NCI-H1105 (cell line): ENCODE measurements at places on chromosomes 3 and 15.

DNA sequence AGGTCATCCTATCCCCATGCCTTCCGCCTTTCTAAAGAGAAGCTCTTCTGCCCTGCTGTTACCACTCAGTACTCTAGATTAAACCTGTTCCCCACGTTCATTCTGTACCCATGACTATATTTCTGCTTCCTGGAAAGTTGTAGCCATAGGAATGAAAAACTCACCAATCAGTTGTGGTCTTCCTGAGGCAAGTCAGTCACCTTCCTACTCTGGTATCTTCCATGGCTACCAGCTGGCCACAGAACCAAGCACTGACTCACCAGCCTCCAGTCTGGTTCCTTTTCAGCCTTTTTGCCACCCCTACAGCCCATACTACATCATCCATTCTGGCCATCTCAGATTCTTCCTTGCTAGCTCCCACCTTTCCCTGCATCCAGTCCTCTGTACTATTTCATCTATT, 46.4 kb downstream of the TMEM44 start:
- DNase-seq = no peak

- DNase-seq = no peak
These were observed 911.6 kb upstream of the ARPP21 start for GRCh38 chr3:34727700-34728099.

DNA sequence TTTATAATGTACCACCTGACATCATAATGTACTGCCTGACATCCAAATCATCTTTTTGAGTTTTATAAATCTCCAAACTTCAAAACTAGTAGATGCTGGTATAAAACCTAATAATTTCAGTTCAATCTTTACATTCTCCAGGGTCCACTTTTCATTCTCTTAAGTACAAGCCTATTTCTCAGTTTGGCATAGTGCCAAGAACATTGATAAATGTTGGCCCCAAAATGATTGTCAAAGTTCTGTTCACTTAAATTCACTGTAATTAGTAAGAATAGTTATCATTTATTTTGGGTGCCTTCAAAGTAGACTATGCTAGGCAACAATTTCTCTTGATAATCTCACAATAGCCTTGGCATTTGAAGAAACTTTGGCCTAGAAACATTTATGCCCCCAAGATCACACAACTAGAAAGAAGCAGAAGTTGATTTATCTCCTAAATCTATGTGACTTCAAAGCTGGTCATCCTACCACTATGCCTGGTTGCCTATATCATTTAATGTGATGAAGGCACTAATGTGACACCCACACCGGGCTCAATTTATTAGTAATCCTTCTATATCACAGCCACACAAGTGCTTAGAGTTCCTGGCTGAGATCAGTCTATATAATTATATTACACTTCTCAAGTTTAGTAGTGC, 101.7 kb downstream of the ZNF609 start:
- DNase-seq = no peak

DNA sequence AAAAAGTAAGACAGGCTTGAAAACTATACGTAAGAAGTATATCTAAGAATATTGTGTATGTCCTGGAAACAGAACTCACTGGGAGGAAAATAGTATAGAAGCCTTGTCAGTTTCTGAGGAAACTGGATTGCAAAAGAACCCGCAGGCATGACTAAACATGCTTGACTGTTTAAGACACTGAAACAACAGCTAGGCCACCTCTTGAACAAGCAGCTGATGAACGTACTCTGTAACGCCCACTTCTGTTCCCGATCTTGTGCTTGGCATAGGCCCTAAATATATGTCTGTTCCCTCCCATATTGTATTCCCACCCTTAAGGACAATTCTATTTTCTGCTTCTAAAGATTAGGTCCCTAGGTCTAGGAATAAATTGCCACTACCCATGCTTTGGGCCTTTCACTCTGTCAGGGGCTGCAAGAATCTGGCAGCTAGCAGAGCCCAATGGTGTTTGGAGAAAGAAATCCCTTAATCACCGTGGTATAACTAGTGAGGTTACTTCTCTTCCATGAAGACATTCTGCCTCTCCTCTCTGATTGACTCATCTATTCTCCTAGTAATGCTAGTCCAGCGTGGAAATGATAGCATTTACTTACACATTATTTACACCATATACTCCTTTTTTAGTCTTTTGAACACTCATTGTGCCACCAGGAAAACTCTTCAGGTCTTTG, 46.2 kb downstream of the CD200 start:
- DNase-seq = no peak

DNA sequence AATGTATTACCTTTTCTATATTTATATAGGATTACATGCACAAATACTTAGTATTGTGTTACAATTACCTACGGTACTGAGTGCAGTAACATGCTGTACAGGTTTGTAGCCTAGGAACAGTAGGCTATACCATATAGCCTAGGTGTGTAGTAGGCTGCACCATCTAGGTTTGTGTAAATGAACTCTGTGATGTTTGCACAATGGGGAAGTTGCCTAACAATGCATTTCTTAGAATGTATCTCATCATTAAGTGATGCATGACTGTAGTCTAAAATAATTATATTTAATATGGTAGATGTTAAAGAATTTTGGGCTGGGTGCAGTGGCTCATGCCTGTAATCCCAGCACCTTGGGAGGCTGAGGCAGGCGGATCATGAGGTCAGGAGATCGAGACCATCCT, 281.0 kb downstream of the KLF13 start:
- DNase-seq = no peak

DNA sequence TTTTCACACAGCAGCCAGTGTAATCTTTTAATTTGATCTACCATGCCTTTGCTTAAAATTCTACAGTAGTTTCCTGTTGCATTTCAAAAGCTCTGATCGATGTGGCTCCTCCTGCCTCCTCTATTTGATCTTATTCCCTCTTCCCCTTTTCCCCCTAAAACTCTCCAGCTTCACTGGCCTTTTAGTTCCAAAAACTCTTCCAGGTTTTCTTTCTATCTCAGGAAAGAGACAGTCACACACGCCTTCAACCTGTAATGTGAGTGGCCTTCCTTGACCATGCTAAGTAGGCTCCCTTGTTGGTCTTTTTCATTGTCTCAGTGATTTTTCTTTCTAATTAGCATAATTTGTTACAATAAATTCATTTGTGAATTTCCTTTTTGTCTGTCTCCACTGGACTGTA, 985 bp downstream of the TEX9 start:
- no peak for DNase-seq

DNA sequence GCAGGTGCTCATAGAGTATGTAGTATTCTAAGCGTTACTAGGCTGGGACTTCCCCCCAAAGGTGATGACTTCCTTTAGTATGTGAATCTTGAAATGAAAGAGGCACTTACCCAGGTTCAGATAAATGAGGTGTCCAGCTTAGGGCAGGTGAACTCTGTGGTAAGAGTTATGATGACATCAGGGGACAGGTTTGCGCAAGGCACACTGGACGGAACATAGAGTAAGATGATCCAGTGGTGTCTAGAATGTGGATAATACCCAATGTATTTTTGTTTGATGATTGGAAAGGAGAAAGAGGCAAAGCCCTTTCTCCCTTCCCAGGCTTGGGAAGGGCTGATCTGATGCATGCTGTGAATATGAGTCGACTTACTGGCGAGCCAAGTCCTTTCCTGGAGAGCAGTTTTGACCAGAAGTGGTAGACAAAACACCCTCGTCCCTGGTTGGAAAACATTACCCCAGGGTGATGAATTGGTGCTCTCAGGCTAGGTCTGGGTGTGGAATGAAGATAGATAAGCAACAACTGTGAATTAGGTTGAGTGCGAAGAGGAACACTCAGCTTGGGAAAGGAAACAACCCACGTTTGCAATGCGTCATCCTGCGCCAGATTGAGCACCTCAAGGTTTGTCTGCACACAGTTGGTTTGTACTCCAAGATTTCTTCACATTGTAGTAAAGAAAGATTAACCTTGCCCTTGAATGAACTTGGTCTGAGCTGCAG, 124.2 kb downstream of the GHSR start:
- no peak for DNase-seq

GRCh38 chr15:51874751-51875644, 45.5 kb downstream of the TMOD3 start:
- DNase-seq = no peak

DNA sequence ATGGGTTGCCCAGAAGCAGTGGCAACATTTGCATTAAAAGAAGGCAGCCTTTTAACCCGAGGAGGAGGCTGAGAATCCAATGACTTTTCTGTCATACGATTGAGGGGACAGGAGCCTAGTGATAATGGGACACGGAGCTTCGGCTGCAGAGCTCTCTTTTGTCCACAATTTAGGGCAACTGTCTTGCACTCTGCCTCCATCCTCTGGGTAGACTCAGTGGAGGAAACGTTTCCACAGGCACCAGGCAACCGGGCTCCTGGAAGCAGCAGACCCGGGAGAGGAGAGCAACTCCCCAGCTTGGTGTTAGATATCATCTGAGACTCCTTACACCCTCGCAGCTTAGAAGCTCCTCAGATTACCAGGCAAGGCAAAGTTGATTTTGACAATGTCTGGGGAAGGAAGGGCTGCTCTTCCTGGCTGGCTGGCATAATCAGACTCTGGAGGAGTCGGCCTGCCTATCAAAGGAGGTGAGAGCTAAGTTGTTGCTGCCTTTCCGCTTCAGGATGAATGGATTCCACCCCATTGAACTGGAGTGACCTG, 43.5 kb upstream of the RNU6-1 start:
- DNase-seq = no peak

DNA sequence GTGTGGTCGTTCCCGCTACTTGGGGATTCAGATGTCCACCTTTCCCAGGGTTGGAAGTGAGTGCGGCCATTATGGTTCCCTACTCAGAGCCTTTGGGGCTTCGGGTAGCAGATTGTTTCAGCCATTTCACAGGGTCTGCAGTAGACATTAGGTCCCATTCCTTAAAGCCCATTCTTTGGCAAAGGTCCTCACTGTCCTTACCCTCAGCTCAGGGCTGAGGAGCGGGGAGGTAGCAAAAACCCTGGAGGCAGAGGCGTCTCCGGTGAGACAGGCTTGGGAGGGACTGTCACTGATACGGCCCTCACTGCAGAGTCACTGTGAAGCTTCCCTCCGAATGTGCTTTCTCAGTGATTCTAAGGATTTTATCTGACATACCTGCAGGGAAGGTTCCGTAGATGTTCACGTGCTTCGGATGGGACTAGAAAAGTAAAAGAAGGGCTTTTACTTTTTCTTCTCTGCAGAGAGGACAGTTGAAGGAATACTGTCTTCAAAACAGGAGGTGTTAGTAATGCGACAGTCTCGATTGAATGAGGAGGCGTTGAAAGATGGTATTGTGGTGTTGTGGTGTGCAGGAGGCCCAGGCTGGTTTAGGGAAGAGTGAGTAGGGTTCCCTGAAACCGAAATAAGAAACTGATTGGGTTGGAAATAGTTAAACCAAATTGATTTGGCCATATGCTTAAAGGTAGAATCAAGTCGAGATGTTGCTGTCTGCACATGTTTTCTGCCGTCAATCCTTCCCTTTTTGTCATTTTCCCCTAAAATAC, 630 bp downstream of the ATP6V1A start:
- peak; percentile 33 for DNase-seq

DNA sequence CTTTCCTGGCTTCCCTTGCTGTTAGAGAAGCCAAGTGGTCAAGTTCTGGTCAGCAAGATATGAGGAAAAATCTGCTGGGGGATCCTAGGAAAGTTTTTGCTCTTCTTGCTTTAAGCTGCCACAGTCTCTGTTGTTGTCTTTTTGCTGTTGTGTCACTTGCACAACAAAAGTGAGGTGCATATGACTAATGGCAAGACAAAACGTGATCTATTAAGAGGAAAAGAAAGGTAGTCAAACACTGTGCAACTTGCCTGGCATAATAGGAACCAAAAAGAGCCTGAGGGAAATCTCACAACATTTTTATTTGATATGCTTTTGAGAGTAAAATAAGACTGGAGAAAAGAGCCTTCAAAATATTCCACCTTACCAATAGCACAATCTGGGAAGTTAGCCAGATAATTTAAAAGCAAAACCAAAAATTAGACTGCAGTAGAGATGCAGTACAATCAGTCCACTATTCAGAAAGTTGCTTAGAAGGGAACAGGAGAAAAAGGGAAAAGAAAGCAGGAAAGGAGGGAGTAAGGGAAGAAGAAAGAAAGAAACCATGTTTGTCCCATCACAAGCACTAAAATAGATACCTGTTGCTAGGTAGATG, 110.0 kb upstream of the SLC4A7 start:
- no peak for DNase-seq

DNA sequence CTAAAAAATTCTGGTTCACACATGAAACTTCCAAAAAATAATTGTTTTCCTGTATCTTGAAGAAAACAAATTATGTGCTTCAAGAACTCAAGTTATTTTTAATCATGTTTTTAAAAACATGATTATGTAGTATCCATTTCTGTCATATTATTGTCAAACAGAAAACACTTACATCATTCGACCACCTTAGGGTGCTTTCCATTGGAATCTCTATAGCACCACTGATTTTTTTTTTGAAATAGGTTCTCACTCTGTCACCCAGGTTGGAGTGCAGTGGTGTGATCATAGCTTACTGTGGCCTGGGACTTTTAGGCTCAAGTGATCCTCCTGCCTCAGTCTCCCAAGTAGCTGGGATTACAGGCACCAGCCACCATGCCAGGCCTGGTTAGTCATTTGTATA, 457.3 kb downstream of the SI start:
- DNase-seq = no peak

- DNase-seq = no peak
These were observed 29.2 kb downstream of the PAQR9 start for GRCh38 chr3:142934128-142934886.

- no peak for DNase-seq
These were observed 3.4 kb upstream of the SKOR1 start for GRCh38 chr15:67821784-67822440.

GRCh38 chr3:177212278-177212610, 15.0 kb upstream of the TBL1XR1 start:
- no peak for DNase-seq

DNA sequence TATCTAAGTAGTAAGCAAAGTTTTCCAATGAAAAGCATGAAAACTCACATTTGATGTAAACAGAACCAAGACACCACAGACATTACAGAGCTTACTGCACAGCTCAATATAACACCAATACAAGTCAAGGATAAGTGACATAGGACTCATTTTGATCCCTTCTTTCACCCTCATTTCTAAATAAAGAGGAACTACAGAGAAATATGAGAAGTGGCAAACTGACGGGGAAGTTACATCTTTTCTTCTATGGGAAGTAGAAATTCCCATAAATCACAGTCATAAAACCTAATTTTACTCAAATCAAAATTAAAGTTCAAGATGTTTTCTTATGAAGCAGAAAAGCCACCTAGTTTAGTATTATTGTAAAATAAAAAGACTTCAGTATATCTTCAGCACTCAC, 3.8 kb downstream of the ATG3 start:
- no peak for DNase-seq
